ENCODE measurements at places on chromosomes 5 and 9.

- DNase-seq: no peak
Observed at GRCh38 chr5:158755221-158755620, 344.5 kb downstream of the EBF1 start.

GRCh38 chr5:14501353-14502293 lies 80.0 kb upstream of the OTULINL start:
- DNase-seq: no peak

DNA sequence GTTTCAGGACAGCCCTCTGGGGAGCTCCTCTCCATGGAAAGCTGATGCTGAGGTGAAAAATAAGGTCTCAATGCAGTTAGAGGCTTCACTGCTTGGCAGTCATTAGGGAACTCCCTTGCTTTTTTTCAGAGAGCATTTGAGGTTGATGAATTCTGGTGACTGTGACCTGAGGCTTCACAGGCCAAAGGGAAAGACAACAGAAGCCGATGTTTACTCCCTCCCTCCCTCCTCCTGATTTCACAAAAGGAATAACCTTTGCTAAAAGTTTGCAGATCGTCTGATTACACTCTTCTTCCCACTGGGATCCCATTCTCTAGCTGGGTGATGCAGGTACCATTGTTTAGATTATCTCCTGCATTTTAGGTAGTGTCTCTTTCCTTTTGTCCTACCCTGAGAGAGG lies 329.4 kb downstream of the KIF4B start:
- no peak for DNase-seq

DNA sequence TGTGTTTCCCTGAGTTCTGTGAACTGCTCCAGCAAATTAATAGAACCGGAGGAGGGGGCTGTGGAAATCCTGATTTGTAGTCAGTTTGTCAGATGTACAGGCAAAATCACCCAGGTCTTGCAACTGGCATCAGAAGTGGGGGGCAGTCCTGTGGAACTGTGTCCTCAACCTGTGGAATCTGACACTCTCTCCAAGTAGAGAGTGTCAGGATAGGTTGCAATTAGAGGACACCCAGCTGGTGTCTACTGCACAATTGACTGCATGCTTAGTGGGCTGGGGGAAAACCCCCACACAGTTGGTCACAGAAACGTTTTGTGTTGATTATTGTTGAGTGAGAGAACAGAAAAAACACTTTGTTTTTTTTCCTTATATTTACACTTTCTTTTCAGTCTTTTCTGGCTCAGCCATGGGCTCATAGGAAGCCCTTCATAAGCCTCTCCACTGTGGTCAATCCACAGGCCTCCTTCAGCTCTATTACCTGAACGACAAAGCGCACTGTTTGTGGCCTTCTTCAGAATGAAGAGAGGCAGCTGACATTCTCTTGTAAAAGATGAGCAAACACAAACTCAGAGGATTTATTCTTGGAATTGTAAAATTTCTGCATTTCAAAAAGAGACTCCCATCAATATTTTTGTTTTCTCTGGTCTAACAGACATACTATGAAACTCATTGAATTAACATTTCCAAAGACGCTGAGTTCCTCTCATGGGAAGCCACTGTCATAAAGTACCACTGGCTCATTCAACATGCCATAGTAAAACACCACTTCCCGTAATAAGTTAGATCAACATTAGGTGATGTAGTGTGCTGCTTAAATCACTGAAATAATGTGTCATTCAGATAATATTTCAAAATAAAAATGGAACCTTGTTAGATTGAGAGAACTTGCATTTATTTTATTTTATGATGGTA lies 348.9 kb upstream of the RFX3 start:
- no peak for DNase-seq

DNA sequence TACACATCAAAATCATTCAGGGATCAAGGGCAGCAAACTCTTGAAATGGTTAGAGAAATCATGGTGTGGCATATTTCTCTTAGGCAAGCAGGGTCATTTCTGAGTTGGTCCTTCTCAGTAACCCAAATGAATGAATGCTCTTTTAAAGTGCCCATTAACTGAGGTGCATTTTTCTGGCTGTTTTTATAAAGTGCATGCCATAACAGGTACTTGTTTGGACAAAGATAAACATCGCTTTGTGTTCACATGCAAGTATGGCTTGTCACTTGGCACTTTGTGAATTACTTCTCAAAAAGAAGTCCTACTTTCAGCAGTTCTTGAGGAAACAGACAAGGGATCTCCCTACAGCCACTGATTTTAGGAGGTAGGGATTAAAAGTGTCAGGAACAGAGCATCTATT lies 64.8 kb upstream of the IFNE start:
- no peak for DNase-seq

- DNase-seq: no peak
Observed at GRCh38 chr9:72958485-72959281, 5.8 kb upstream of the ALDH1A1 start.

DNA sequence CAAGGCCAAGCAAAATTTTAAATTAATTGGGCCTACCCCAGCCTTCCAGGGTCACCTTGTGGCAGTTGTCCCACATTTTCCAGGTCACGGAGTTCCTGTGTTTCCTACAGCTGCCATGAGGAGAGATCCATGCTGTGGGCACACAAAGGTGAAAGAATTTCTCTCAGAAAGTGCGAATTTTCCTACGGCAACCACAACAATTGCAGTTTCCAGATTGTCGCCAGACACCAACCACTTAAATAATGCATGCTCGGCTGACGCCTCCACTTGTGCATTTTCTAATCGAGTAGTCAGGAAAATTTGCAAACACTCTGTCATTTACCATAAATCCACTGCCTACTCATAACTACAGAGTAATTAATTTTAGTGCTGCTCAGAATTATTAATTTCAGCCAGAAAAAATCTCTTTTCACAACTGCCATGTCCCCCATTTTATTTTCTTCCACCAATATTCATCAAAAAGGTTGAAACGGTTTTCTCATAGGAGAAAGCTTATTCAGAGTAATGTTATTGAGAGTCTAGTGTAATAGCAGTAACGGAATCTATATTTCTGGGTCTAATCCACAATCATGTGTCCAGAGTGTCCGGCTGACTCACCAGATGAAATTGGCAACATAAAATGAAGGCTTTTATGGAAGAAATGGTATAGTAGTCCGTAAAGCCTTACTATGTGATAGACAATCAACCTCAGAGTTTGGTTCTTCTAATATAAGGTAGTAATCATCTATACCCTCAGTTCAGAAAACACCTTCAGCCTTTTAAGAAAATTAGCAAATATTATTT lies 389.8 kb downstream of the NR2F1-AS1 start:
- no peak for DNase-seq

DNA sequence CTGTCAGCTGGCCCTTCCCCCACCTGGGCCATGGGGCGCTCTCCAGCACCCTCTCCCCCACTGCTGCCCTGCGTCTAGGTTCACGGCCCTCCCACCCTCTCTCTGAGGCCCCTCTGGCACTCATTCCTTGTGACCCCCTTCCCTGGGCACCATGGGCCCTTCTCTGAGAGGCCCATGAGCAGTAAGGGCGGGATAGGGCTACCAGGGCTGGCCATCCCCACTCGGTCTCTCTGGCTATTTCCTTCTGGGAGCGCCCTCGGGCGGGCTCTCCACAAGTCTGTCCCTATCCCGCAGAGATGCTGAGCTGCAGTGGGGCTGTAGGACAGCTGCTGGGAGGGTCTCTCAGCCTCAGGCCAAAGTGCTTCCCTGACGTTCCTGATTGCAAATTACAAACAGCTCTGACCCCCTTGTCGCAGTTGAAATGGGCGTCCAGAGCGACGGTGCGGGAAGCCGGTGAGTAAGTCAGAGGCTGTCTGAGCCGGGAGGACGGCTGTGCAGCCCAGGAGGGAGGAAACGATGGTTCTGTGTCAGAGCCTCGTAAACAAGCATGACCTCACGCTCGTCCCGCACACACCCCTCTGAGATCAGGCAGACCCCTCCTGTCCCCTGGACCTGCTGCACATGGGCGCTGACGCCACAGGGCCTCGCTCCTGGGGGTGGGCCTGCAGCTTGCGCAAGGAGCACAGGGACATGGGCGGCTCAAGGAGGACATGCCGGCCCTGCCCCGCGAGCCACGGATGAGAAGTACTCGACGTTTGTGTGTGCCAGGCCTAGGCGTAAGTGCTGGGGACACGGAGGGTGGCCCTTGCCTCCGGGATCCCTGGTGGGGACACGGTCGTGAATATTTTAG lies 36.3 kb upstream of the GFPT2 start:
- no peak for DNase-seq

DNA sequence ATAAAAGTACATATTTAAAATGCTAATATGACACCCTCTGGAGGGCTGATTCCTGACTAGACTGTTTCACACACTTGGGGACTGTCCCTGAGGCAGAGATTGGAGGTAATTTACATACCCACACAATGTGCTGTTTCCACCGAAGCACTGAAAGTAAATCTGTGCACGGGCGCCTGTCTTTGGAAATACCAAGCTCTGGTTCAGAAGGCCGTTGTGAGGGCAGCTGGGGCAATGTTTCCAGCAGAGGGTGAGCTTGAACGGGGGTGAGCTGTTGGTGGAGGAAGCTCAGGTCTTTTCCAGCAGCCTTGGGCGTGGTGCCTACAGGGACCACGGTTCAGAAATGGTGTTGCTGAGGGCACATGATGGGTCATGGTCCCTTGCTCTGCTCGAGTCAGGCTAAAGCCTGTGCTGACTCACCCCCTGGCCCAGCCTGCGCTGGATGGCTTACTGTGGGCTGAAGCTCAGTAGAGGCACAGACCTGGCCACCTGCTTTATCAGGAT lies 25.8 kb upstream of the HMCN2 start:
- DNase-seq: no peak

DNA sequence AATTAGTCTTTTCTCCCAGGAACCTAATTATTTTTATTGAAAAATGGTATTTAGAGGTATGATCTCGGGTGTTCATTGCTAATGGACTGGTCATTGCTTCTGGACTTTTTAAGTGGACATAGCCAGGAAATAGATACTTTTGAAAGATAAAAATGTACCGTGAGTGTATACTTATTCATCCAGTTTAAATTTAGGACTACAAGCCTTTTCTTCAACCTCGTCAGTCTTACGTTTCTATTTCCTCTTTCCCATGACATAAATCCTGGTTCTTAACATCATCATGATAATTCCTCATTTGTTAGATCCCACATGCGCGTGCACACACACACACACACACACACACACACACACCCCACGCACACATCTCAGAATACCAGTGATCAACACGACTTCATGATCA lies 15.1 kb downstream of the PDE8B start:
- no peak for DNase-seq

DNA sequence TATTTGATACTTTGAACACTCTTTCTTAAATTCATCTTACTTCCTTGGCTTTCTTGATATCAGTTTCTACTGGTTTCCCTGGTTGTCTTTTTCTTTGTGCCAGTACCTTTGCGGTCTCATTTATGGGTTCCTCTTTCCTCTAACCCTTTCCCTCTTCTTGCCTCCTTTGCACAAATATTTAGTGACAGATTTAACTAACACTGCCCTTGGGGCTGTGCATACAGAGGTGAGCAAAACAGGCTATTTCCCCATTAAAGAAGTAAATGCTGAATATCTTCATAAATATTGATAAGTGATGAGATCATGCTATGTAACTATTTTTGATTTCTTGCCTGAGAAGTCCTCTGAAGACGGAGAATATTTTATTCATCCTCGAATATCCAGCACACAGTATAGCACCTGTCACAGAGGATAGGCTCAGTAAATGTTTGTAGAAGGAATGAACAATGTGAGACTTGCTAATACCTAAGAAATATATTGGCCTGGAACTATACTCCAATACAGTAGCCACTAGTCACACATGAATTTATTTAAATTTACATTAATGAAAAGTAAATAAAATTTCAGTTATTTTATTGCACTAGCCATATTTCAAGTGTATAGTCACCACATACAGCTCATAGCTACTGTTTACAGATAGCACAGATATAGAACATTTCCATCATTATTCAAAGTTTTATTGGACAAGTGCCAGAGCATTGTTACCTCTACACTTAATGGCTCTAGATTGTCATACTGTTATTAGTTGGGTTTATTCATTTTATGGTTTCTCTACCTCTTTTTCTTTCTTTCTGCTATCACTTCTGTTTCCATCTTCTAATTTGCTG lies 90.4 kb downstream of the RIC1 start:
- no peak for DNase-seq

- DNase-seq: no peak
Observed at GRCh38 chr5:100841358-100842076, 61.6 kb downstream of the ST8SIA4 start.

GRCh38 chr9:128203707-128204551 lies 750 bp downstream of the DNM1 start:
- no peak for DNase-seq

DNA sequence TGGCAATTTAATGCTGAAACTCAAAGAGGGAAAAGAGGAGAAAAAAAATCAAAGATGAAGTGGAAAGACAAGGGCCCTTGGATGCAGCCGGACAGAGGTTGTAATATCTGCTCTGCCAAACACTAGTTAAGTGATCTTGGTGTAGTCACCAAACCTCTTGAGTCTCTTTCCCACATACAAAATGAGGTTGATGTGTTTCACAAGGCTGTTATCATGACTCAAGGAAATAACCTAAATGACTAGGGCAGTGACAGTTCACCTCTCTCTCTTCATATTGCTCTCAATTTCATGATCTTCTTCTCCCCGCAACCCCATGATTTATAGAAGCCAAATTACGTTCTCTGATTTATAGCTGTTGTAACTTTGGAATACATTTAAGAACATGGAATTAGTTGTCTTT lies 44.9 kb downstream of the PIK3R1 start:
- no peak for DNase-seq

GRCh38 chr5:57034201-57034916 lies 82.4 kb upstream of the MIER3 start:
- no peak for DNase-seq

GRCh38 chr5:54658010-54658409 lies 140.5 kb downstream of the SNX18 start:
- DNase-seq: no peak

DNA sequence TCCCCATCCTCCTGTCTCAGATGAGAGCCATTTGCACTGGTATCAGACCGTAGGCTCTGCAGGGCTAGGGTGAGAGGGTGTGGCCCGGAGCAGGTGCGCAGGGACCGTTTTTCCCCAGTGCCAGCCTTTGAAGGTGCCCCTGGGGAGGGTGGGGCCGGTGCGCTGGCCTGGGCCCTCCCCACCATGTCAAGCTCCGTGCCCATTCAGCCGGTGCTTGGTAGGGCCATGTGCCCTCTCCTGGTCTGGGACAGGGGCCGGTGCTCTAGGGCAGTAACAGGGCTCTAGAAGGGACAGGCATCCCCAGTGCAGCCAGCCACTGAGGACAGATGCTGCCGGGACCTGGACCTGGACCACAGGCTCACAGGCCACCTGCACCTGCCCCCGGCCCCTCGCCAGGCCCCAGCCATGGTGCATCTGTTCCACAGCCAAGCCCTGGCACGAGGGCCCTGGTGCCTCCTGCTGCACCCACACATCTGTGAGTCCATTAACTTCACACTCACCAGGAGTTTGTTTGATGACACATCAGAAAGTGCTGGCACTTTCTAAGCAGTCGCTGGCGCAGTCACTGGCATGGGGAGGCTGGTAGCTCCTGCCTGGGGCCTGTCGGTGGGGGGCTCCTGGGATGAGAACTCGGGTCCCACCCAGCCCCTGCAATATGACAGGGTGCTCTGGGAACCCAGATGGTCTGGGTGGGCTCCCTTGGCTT lies 5.0 kb upstream of the QRFP start:
- no peak for DNase-seq

Measured in NCI-H1694 (cell line).